ENCODE measurements at places on chromosomes 16 and 17.

GRCh38 chr16:87559945-87560344, 42.4 kb upstream of the JPH3 start:
- no peak for DNase-seq

- no peak for DNase-seq
Measured at GRCh38 chr17:75086496-75087181, 1.1 kb upstream of the SLC16A5 start.

DNA sequence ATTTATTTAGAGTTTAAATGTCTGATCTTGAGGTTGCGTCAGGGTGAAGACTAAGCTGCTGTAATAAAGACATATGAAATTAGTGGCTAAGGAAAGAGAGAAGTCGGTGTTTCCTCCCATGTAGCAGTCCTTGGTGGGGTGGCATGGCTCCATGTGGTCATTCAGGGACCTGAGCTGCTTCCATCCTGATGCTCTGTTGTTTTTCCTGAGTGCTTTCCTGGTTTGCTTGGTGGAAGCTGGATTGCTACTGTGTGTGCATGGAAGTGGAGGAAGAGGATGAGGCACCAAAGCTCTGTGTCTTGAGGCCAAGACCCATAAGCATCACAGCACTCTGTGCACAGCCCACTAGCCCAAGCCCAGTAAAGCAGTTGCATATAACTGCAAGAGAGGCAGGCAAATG, 241.8 kb upstream of the CACNG5 start:
- DNase-seq = no peak

DNA sequence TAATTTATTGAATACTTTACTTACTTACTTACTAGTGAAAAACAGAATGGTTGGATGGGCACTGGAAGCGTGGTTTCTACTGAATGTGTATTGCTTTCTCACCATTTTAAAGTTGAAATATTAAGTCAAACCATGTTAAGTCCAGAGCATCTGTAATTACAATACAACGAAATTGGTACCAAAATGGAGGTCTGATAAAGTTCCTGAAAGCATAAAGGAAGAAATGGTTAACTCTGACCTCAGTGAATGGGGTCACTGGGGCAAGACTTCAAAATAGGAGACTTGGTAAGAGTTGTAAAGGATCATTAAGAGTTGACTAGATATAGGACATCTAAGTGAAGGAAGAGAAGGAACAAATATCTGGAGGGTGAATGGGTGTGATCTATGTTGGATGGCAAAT, 237.1 kb downstream of the MAF start:
- no peak for DNase-seq

GRCh38 chr16:86391486-86391885, 118.8 kb upstream of the FOXF1 start:
- DNase-seq = no peak

- no peak for DNase-seq
Measured at GRCh38 chr17:1002412-1002753, 5.5 kb downstream of the TIMM22 start.
